Tibial nerve (tissue), 4 donors: ENCODE measurements at places on chromosomes 2 and 18. TPM values are rescaled to one million over a fixed set of nuclear protein-coding genes. Genes with fewer than 3 reads are reported as not detected.

TMEM127 gene
- total RNA-seq, result 28.5 TPM

HOXD13 gene
- 0.21 TPM for total RNA-seq

TUBB8B gene
- not detected for total RNA-seq

RAPGEF4 gene
- 8.1 TPM for total RNA-seq

UBE2F gene
- 35.1 TPM for total RNA-seq

TBR1 gene
- total RNA-seq, result not detected

HAT1 gene
- 18.8 TPM for total RNA-seq

RESP18 gene
- not detected for total RNA-seq

VAMP5 gene
- total RNA-seq, result 47.7 TPM

MAPK4 gene
- total RNA-seq, result 3.1 TPM

PLEK gene
- total RNA-seq, result 9.0 TPM

LYG1 gene
- total RNA-seq, result 2.7 TPM

UNC80 gene
- 0.30 TPM for total RNA-seq

SP140 gene
- 4.5 TPM for total RNA-seq

GRHL1 gene
- 2.3 TPM for total RNA-seq

FHOD3 gene
- 20.8 TPM for total RNA-seq

LDLRAD4 gene
- 26.8 TPM for total RNA-seq

UGT1A5 gene
- total RNA-seq, result not detected

SLC23A3 gene
- total RNA-seq, result not detected

UGT1A8 gene
- not detected for total RNA-seq

TMEM17 gene
- 1.7 TPM for total RNA-seq

ANKRD30B gene
- 11.2 TPM for total RNA-seq

ALK gene
- 4.8 TPM for total RNA-seq

TMEM169 gene
- 2.7 TPM for total RNA-seq

UPP2 gene
- not detected for total RNA-seq

GAREM1 gene
- total RNA-seq, result 29.3 TPM

OTOS gene
- total RNA-seq, result not detected

MGAT4A gene
- 18.8 TPM for total RNA-seq

MYO3B gene
- total RNA-seq, result not detected

CDH20 gene
- 0.90 TPM for total RNA-seq

SERPINB7 gene
- total RNA-seq, result not detected

CPS1 gene
- 8.2 TPM for total RNA-seq

CYP1B1 gene
- total RNA-seq, result 181 TPM

TSPYL6 gene
- 1.7 TPM for total RNA-seq

SLC4A5 gene
- 9.2 TPM for total RNA-seq

ELOA2 gene
- total RNA-seq, result not detected

SLC5A7 gene
- total RNA-seq, result not detected

HTR2B gene
- 0.60 TPM for total RNA-seq

CHRND gene
- total RNA-seq, result not detected

CCDC121 gene
- 5.2 TPM for total RNA-seq

ATL2 gene
- 83.0 TPM for total RNA-seq

GALR1 gene
- not detected for total RNA-seq

TFPI gene
- total RNA-seq, result 110 TPM

ARHGEF33 gene
- total RNA-seq, result 4.2 TPM

GAREM2 gene
- total RNA-seq, result 4.7 TPM

EVA1A gene
- total RNA-seq, result 1.3 TPM

RSAD2 gene
- 7.6 TPM for total RNA-seq

MBP gene
- total RNA-seq, result 831 TPM

OTOF gene
- total RNA-seq, result under 0.01 TPM

KIF5C gene
- 25.1 TPM for total RNA-seq

C2orf66 gene
- total RNA-seq, result not detected

SLC9A2 gene
- not detected for total RNA-seq

AGAP1 gene
- 35.7 TPM for total RNA-seq

TCF4 gene
- 100 TPM for total RNA-seq

TXNL1 gene
- total RNA-seq, result 38.2 TPM
